Pulmonary artery endothelial cell (primary cell): ENCODE measurements at places on chromosomes 16 and 17. TPM values are rescaled to one million over a fixed set of nuclear protein-coding genes. Genes with fewer than 3 reads are reported as not detected.

DNA sequence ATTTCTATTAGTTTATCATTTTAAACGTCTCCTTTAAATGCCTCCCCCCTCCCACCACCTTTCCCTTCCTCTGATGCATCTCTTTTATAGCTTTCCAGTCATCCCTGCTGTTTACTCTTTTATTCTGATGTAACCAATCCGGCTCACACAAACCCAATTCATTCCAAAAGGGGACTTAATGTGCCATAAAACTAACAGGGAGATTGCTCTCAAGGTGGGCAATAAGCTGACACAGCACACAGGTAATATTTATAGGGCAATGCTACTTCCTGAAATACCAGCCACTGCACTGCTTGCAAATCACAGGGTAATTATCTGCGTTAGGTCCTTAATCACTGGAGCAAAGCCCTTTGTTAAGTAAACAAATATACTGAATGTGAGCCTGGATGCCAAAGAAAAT lies 23.3 kb upstream of the CA10 start:
- no peak for DNase-seq

- no peak for DNase-seq
Measured at GRCh38 chr16:57527027-57527426, 9.3 kb downstream of the CCDC102A start.

DNA sequence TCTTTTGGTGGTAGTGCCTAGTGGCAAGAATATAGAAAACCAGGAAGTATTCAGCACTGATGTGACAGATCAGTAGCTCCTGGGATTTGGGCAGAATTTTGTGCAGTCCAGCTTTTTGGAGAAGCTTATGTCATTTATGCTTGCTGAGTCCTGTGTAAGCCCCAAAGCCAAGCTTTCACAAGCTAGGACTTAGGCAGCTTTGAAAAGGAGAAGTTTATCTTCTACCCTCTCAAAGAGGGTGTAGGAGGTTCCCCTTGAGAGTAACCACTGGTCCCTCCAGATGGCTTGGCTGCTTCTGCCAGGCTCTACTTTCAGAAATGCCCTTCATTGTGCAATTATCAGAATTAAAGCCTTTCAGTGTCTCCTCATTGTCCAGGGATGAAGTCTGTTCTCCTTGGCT lies 78.8 kb downstream of the CES1 start:
- no peak for DNase-seq

GRCh38 chr16:72482695-72483094 lies 310.7 kb upstream of the PMFBP1 start:
- no peak for DNase-seq

- DNase-seq: no peak
Measured at GRCh38 chr16:31478956-31479355, 4.0 kb upstream of the SLC5A2 start.

DNA sequence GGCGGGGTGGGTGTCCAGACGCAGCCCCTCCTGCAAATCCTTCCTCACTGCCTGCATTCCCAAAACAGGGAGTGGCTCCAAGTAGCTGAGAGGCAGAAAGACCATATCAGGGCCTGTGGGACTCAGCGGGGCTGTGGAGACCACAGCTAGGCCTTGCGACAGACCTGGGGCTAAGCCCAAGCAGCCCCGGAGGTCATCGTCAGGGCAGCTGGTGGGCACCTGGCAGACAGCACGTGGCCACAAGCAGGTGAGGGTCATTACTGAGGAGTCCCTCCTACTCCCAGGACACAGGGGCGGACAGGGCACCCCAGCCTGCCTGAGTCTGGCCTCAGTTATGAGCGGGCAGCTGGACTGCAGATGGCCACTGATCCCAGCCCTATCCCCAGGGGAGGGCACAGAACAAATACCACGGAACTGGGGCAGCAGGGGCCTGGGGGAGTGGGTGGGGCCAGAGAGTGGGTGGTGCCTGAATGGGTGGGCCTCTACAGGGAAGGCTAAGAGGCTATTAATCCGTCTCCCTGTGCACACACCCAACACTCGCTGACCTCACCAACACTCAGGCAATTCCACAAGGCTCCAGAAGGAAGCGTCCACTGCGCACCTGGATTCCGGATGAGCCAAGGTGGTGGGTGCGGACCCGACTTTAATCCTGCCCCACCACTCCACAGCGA lies 8.5 kb downstream of the HS3ST6 start:
- DNase-seq: no peak

GRCh38 chr16:60641067-60641665 lies 1395.1 kb downstream of the CDH8 start:
- DNase-seq: no peak

DNA sequence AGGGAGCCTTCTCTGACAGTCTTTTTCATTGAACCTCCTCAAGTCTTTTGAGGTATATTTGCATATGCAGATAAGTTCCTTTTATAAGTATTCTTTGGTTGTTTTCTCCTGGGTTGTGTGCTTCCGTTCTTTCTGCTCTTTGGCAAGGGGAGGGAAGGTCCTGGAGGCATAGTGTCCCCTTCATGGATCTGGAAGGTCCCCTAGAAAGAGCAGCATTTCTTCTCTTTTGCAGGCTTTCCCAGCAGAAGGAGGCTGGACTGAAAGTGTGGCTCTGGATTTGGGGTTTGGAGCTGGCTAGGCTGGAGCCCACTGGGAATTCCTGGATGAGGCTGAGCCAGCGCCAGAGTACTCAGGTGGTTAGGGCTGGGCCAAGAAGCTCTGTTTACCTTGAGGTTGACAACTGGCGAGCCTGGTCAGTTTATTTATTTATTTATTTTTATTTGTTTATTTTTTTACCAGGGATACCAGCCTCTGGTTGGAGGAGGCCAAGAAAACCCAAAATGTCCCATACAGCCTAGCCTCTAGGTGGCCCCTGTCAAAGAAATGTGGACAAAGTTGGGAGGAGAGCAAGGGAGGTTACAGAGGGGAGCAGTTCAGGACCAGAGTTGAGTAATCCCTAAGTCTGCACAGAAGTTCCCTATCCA lies 5.4 kb upstream of the TOP2A start:
- DNase-seq: no peak

GRCh38 chr17:55706808-55707773 lies 15.6 kb downstream of the TMEM100 start:
- DNase-seq: no peak

DNA sequence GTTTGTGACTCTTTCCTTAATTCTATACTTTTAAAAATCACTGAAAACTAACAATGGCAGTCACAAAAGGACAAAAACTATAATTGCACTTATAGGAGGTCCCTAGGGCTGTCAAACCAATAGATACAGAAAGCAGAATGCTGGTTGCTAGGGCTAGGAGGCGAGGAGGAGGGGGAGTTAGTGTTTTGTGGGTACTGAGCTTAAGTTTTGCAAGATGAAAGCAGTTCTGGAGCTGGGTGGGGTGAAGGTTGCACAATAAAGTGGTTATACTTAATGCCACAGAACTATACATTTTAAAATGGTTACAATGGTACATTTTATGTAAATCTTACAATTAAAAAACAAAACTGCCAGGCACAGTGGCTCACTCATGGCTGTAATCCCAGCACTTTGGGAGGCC lies 27.3 kb downstream of the NUBP1 start:
- DNase-seq: no peak

GRCh38 chr17:39666231-39666600 lies 1.1 kb downstream of the TCAP start:
- no peak for DNase-seq

GRCh38 chr17:45935197-45935709 lies 40.9 kb downstream of the MAPT start:
- DNase-seq: no peak

GRCh38 chr17:6435968-6436367 lies 1.0 kb upstream of the AIPL1 start:
- DNase-seq: no peak

- DNase-seq: no peak
Measured at GRCh38 chr17:14745541-14745940, 444.7 kb downstream of the HS3ST3B1 start.

- no peak for DNase-seq
Measured at GRCh38 chr17:69098625-69099024, 37.9 kb upstream of the ABCA9 start.

DNA sequence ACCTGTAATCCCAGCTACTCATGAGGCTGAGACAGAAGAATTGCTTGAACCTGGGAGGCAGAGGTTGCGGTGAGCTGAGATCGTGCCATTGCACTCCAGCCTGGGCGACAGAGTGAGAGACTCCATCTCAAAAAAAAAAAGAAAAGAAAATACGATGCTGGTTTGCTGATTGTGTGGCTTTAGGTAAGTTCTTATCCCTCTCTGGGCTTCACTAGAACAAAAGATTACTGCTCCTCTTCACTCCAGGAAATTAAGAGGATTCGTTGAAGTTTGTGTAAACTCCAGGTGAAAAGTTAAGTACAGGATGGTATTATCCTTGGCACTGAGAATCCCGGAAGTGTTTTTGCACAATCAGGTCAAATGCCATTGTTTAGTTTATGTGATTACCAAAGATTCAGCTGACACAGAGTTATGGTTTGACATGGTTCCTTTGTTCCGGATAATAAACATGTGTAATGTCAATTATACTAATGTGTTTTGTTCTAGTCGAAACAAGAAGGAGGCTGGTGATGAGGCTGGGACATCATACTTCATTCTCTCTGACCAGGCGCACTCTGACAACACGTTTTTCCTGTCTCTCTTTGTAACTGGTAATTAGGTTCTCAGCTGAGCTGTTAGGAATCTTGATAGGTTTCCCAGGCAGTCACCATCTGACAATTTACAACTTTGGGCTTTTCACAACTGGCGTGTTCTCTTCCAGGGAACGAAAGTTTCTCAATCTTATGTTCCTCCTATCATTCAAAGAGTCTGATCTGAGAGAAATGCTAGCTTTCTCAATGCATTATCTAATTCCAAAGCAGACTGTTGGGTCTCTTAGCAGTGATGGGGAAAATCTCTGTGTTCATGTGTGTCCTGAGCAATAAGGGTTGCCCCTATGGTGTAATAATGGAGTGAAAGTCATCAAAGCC lies 10.8 kb upstream of the TAOK1 start:
- DNase-seq: no peak

GRCh38 chr17:35766903-35767510 lies 6.3 kb downstream of the C17orf50 start:
- no peak for DNase-seq

DNA sequence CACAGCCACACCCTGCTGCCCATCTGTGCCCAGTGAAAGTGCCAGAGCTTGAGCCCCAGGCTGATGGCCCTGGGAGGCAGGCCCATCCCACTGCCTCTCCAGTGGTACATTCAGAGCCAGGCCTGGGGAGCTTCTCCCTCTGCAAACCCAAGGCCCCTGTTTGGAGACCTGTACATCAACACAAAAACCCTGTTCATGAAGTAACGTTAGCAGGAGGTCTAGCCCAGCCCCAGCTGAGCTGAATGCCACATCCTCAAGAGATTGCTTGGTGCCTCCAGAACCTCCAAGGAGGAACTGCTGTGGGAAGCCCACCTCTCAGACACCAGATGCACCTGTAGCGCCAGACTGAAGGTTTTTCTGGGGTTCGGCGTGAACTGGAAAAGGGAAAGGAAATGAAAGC lies 31.5 kb downstream of the C16orf78 start:
- no peak for DNase-seq

- no peak for DNase-seq
Measured at GRCh38 chr16:63323722-63324705, 1287.8 kb upstream of the CDH8 start.

SARM1 gene
- 2.2 and 5.9 TPM in 2 replicates for total RNA-seq

OTOP2 gene
- total RNA-seq: not detected in 2 replicates

MYL11 gene
- total RNA-seq: not detected in 2 replicates

RCVRN gene
- total RNA-seq: not detected in 2 replicates

SHBG gene
- total RNA-seq: 0.13 TPM in 1 of 2 replicates, not detected in the other

LDHD gene
- 1.1 and 1.6 TPM in 2 replicates for total RNA-seq

TLCD3A gene
- total RNA-seq: 17.1 and 26.9 TPM in 2 replicates

PPP1R27 gene
- total RNA-seq: not detected in 2 replicates

NT5M gene
- 0.63 and 2.6 TPM in 2 replicates for total RNA-seq

KCNH6 gene
- total RNA-seq: not detected in 2 replicates

NKIRAS2 gene
- total RNA-seq: 41.6 and 52.4 TPM in 2 replicates

NTN1 gene
- under 0.01 and 0.20 TPM in 2 replicates for total RNA-seq

ADAMTS18 gene
- total RNA-seq: 5.5 and 51.9 TPM in 2 replicates

DHRS7B gene
- 12.5 and 15.1 TPM in 2 replicates for total RNA-seq

OR1F1 gene
- 0.13 TPM in 1 of 2 replicates, not detected in the other for total RNA-seq

PNMT gene
- not detected in 2 replicates for total RNA-seq

ODF4 gene
- not detected in 2 replicates for total RNA-seq
